ENCODE measurements at places on chromosomes 5 and 9.

DNA sequence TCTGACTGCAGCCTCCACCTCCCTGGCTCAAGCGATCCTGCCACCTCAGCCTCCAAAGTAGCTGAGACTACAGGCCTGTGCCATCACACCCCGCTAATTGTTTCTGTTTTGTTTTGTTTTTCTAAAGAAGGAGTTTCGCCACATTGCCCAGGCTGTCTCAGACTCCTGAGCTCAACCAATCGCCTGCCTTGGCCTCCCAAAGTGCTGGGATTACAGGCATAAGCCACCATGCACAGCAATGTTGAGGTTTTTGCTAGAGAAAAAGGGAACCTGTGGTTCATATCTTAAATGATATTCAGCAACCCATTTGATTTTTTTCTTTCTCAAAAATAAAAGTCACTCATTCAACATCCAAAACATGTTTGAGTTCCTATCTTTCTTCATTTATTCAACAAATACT, 20.4 kb upstream of the DELE1 start:
- no peaks in the 10 kb centered on the region for H3K27me3 ChIP-seq
- no peaks in the 10 kb centered on the region for H3K4me1 ChIP-seq
- DNase-seq: no peak
- no peaks in the 10 kb centered on the region for H3K36me3 ChIP-seq
- no peak overlapping the region for H3K4me3 ChIP-seq

GRCh38 chr5:55319491-55319890, 11.7 kb downstream of the MTREX start:
- no peak overlapping the region for H3K4me3 ChIP-seq
- peaks cover 6% of the 10 kb centered on the region for H3K36me3 ChIP-seq
- no peaks in the 10 kb centered on the region for H3K27me3 ChIP-seq
- no peak overlapping the region for H3K27ac ChIP-seq
- DNase-seq: no peak
- H3K4me1 ChIP-seq: peaks cover 3% of the 10 kb centered on the region

DNA sequence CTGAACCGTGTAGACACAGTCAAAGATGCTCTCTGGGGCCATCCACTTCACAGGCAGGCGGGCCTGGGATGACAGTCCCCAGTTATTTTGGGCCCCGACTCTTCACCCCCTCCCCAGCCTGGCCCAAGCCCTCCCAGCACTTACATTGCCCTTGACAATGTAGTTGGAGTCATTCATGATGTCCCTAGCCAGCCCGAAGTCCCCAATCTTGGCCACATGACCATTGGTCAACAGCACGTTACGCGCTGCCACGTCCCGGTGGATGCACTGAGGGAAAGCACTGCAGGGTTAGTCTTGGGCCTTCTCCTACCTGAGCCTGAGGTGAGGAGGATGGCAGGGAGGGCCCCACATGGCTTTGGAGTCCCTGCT, 30.3 kb downstream of the CSF1R start:
- no peak for DNase-seq
- H3K27me3 ChIP-seq: no peaks in the 10 kb centered on the region

DNA sequence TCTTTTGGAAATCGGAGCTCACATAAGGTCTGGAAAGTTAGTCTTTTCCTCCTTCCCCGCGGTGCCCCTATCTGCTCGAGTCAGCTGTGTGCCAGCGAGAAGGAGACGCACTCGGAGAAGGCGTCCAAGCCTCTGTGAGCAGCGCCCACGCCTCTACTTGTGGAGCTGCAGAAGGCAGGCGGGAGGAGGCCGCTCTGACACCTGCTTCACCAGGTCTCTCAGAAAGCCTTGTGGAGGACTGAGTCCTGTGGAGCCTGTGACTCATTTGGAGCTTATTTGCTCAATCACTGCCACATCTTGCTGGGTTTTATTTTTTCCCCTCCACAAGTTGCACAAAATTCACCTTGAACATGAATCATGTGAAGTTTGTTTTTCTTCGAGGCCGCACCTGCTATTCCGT, 117.5 kb downstream of the IRX2 start:
- H3K4me3 ChIP-seq: no peak overlapping the region
- H3K4me1 ChIP-seq: no peaks in the 10 kb centered on the region
- H3K27me3 ChIP-seq: no peaks in the 10 kb centered on the region
- no peaks in the 10 kb centered on the region for H3K36me3 ChIP-seq
- no peak overlapping the region for H3K27ac ChIP-seq

- no peaks in the 10 kb centered on the region for H3K36me3 ChIP-seq
- H3K27me3 ChIP-seq: no peaks in the 10 kb centered on the region
- H3K4me3 ChIP-seq: no peak overlapping the region
These were observed 44.8 kb downstream of the SNCAIP start for GRCh38 chr5:122356855-122357254.

DNA sequence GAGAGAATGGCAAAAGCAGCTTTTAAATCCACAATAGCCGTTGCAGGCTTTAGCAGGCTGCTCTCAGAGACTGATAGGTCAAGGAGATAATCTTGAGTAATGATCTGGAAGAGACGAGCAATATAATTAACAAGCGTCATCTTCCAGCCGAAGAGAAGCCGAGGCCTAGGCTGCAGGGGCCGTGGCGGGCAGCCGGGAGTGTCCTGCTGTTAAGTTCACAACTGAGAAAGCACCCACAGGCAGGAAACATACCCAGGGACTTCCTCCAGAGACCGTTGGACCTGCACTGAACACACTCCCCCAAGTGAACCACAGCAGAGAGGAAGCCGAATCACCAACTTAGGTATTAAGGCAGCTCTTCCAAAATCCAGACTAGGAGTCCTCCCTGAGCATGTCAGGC, 182.3 kb downstream of the IRX2 start:
- H3K4me3 ChIP-seq: no peak overlapping the region
- H3K27ac ChIP-seq: no peak overlapping the region
- no peak for DNase-seq
- no peaks in the 10 kb centered on the region for H3K36me3 ChIP-seq

DNA sequence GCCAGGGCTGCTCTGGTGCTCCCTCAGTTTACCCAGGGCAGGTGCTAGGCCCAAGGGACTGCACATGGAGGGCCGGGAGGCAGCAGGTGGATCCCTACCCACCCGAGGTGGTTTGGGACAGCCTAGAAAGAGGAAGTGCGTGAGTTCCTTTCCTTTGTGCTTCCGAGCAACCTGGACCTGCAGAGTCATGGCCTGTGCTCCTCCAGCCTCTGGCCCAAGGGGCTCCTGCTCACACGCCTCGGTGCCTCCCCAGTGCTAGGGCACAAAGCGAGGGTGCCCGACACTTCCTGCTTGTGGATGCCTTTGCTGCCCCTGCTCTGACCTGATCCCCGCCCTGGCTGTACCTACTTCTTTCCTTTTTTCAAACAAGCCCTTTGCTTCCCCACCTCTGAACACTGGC, 79.3 kb downstream of the RXRA start:
- H3K4me1 ChIP-seq: peaks cover 52% of the 10 kb centered on the region
- no peaks in the 10 kb centered on the region for H3K27me3 ChIP-seq
- no peak overlapping the region for H3K27ac ChIP-seq
- DNase-seq: no peak
- no peak overlapping the region for H3K4me3 ChIP-seq
